A549 treated with dexamethasone at 1 μM for 4 hours (cell line): ENCODE measurements at places on chromosomes 6 and 20. TPM values are rescaled to one million over a fixed set of nuclear protein-coding genes. Genes with fewer than 3 reads are reported as not detected.

The TSPYL1 gene
- total RNA-seq: 28.4 to 32.9 TPM (median 32.3 TPM) in 5 replicates

The SLC22A7 gene
- not detected in 5 replicates for total RNA-seq

The ABHD16B gene
- not detected in 5 replicates for total RNA-seq

The BCAS1 gene
- 0.44 to 0.69 TPM (median 0.64 TPM) in 5 replicates for total RNA-seq

The EBF4 gene
- total RNA-seq: 2.0 to 3.0 TPM (median 2.3 TPM) in 5 replicates

The LAMP5 gene
- 0.04 to 0.05 TPM in 2 of 5 replicates, not detected in the others for total RNA-seq

The POPDC3 gene
- 21.5 to 24.5 TPM (median 23.6 TPM) in 5 replicates for total RNA-seq

The MCCD1 gene
- total RNA-seq: not detected in 5 replicates

The HLA-DPA1 gene
- total RNA-seq: 0.09 to 0.11 TPM in 2 of 5 replicates, not detected in the others

The PAK5 gene
- total RNA-seq: not detected in 5 replicates

The ATRN gene
- total RNA-seq: 20.2 to 28.0 TPM (median 26.7 TPM) in 5 replicates

The MRAP2 gene
- total RNA-seq: 1.0 to 1.9 TPM (median 1.5 TPM) in 5 replicates

The BTN2A1 gene
- total RNA-seq: 15.8 to 22.5 TPM (median 21.3 TPM) in 5 replicates

The PSMF1 gene
- total RNA-seq: 201 to 274 TPM (median 240 TPM) in 5 replicates

The XKR7 gene
- 0.01 TPM in 2 of 5 replicates, not detected in the others for total RNA-seq
